Muscle of leg (tissue), 16 donors: ENCODE measurements at places on chromosomes 6 and 20.

DNA sequence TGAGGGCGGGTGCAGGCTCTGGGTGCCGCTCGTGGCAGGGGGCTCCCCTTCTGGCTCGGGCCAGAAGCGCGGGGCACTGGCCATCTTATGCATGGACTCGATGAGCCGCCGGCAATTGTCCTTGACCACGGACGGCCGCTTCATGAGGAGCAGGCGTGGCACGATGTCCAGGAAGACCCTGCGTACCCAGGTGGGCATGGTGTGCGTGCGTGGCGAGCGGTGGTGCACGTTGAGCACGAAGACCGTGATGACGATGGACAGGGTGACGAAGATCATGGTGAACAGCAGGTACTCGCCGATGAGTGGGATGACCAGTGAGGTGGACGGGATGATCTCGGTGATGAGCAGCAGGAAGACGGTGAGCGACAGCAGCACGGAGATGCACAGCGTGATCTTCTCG, 11.0 kb downstream of the CHRNA4 start:
- no peak for DNase-seq

DNA sequence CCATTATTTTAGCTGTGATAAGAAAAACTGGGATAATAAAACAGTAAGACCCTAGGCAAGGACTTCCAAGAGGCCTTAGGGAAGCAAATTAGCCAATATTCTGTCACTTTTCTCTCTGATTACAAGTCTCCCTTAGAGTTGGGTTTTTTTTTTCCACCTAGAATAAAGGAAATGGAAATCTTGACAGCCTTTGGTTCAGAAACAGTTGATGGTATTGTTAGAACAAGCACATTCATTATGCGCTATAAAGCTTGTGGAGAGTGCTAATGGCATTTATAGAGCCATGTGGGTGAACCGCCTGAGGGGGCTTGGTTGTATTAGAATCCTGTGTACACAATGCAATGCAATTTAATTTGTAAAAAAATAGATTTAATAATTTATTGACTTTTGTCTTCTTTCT, 88.9 kb upstream of the OGFRL1 start:
- no peak for DNase-seq

GRCh38 chr20:44388466-44389023, 33.0 kb downstream of the HNF4A start:
- peak; percentile 36 for DNase-seq

GRCh38 chr20:54267483-54268003, 59.7 kb downstream of the PFDN4 start:
- DNase-seq = no peak

DNA sequence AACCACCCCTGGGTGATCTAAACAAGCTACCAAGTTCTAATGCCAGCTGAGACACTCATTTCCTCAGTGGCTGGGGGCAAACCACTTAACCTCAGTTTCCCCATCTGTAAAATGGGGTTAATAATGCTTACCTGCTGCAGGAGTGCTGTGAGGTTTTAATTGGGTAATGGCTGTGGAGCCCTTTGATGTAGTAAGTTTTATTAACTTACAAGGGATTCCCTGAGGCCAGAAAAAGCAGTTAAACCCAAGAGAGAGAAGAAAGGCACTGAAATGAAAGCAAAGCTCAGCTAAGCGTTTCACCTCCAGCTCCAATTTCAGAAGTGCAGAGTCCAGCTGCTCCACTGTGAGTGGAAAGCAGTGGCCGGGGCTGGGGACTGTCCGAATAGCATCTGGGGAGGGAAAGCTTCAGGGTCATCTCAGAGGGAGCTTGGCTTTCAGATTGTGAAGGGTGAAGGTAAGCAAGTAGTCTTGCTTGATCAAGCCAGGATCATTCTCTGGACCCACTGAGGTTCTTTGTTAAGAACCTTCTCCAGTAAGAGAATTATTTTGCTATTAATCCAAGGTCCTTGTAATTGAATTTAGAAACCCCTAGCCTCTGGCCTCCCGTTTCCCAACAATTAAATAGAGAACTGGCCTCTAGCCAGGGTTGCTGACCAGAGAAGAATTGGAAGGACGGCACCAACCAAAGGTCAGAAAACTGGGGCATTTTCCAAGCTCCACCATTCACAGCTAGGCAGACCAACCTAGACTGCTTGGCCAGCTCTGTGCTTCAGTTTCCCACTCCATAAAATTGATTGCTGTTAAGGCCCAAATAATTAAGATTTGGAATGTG, 20.9 kb upstream of the TCP11 start:
- no peak for DNase-seq

GRCh38 chr6:36285187-36285671, 15.4 kb downstream of the PNPLA1 start:
- DNase-seq = no peak

GRCh38 chr6:3247255-3248146, 11.2 kb upstream of the PSMG4 start:
- DNase-seq = peak; percentile 82

DNA sequence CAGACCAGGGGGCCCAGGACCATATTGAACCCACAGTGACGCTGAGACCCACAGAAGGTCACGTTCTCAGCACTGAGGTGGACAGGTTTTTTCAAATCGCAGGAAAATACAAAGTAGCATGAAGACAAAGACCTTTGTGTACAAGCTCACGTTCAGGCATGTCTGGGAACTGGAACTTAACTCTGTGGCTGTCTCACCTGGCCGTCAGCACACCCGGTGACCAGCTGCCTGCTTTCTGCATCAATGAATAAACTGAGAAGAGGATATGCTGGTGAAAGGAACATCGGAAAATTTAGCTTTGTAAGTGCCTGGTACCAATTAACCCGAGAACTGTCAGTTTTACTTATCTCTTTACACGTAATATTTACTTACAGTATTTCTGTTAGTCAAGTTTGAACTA, 36.5 kb downstream of the WDR27 start:
- no peak for DNase-seq

- peak; percentile 64 for DNase-seq
Observed at GRCh38 chr6:117483004-117483644, 650 bp downstream of the DCBLD1 start.

- no peak for DNase-seq
Observed at GRCh38 chr20:48635791-48636267, 192.0 kb downstream of the PREX1 start.

DNA sequence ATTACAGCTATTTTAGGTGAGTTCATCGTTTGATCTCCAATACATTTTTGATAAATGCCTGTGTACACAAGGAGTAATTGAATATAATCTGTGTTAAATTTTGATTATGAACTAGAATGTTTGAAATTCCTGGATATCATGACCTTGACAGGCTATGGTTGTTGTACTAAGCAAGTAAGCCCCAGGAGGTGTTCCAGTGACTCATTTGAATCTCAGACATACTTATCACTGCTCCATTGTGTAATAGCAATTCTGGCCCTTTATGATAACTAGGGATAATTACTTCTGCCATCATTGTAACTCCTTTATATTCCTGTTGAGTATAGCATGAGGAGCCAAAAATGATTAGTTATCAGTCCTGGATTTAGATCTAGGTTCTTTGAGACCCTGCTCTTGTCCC, 1424.6 kb upstream of the ADGRB3 start:
- no peak for DNase-seq
